ENCODE measurements at places on chromosomes 2 and 18. TPM values are rescaled to one million over a fixed set of nuclear protein-coding genes. Genes with fewer than 3 reads are reported as not detected.

DNA sequence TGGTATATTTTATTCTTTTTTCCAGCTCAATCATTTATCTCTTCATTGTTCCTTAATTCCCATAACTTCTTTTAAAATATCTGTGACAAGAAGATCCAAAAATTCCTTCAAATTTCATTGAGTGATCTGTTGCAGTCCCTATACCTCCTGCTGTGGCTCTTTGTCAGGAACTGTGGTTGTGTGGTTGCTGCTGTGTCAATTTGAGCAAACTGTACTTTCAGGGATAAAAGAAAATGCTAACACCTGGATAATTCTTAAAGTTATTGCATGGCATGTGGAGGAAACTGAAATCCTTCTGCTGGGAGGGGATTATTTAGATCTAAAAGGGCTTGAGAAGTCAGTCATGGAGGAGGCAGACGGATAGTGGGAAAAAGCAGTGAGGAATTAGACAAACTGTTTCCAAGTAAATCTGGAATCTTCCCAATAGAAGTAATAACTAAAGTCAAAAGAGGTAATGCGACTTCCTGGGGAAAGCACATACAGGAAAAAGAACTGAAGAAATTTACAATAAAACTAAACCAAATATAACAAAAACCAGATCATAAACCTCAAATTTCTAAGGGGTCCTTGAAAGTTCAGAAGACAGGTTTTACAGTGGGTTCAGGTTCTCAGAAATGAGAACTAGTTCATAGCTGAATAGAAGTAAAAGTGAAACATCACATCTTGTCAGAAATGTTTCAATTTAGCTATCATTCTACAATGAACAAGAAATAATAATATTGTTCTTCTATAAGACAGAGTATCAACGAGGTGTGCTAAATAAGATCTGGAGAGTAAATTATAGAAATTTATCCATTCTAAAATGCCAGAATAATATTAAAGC is 33.5 kb upstream of the CD226 start:
- H3K27me3 ChIP-seq = no peaks in the 10 kb centered on the region
- H3K4me3 ChIP-seq = no peak overlapping the region
- DNase-seq = no peak
- no peaks in the 10 kb centered on the region for H3K36me3 ChIP-seq

GRCh38 chr18:10440884-10441283 is 13.6 kb upstream of the APCDD1 start:
- H3K4me1 ChIP-seq = no peaks in the 10 kb centered on the region
- H3K27ac ChIP-seq = no peak overlapping the region
- H3K4me3 ChIP-seq = no peak overlapping the region

- no peak overlapping the region for H3K27ac ChIP-seq
- H3K4me1 ChIP-seq = no peaks in the 10 kb centered on the region
- no peaks in the 10 kb centered on the region for H3K27me3 ChIP-seq
- no peaks in the 10 kb centered on the region for H3K36me3 ChIP-seq
Measured at GRCh38 chr2:643334-643733, 33.9 kb downstream of the TMEM18 start.

GRCh38 chr2:59752512-59752911 is 800.9 kb downstream of the BCL11A start:
- no peak overlapping the region for H3K27ac ChIP-seq
- no peaks in the 10 kb centered on the region for H3K36me3 ChIP-seq
- no peak overlapping the region for H3K4me3 ChIP-seq

DNA sequence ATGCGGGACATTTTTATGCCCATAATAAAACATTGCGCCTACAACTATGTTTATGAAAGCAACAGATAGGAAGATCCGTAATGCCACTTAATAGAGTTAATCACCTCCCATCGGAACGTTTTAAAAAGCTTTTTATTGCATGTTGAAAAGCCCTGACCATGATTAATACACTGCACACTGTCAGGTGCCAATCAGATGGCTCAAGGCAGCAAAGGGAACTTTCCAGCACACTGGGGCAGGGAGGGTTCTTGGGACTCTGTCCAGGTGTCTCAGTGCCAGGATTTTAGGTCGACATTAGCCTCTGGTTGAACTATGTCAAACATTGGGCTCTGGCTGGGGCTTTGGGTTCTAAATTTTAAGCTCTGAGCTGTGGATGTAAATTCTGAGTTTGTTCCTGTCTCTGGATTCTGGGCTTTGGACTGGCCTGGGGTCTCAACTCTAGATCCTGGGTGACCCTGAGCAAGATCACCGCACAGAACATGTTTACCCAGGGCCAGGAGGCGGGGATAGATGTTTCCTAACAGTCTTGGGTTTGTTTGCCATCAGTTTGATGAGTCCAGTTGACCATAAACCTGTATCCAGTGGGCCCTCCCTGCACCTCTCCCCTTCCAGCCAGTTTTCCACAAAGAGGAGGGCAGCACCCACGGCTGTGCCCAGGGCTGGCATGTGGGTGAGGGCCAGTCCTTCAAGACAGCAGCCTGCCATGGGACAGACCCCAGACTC is 262.7 kb downstream of the ATAD2B start:
- H3K27ac ChIP-seq = no peak overlapping the region
- H3K4me3 ChIP-seq = no peak overlapping the region
- DNase-seq = no peak
- H3K36me3 ChIP-seq = no peaks in the 10 kb centered on the region
- H3K4me1 ChIP-seq = no peaks in the 10 kb centered on the region

- H3K4me3 ChIP-seq = peak overlapping the region; percentile 63
- no peak for DNase-seq
- no peaks in the 10 kb centered on the region for H3K27me3 ChIP-seq
- H3K4me1 ChIP-seq = peaks cover 2% of the 10 kb centered on the region
- no peaks in the 10 kb centered on the region for H3K36me3 ChIP-seq
- H3K27ac ChIP-seq = peak overlapping the region; percentile 60
Measured at GRCh38 chr2:113324684-113325160, 46.0 kb upstream of the PAX8 start.

DNA sequence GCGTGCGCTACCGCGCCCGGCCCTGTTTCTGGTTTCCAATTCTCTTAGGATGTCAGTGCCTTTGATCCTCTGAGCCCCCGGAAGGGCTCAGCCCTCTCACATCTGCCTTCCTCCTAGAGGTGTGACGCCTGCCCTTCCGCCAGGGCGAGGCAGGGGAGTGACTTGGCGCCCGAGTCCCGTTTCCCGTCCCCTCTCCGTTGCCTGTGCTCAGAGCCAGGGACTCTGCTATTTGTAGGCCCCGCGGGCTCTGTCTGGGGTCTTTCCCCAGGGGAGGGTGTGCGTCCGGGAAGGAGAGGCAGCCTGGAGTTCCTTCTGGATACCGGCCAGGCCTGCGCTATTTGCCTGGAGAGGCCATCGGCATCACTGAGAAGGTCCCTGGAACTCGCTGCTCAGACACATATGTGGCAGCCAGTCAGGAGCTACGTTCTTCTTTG is 103.7 kb upstream of the TAF1B start:
- peaks cover 3% of the 10 kb centered on the region for H3K4me1 ChIP-seq
- no peaks in the 10 kb centered on the region for H3K36me3 ChIP-seq
- no peak overlapping the region for H3K4me3 ChIP-seq
- H3K27me3 ChIP-seq = no peaks in the 10 kb centered on the region
- DNase-seq = no peak

GRCh38 chr2:128170776-128171175 is 79.8 kb downstream of the UGGT1 start:
- H3K27me3 ChIP-seq = no peaks in the 10 kb centered on the region
- H3K4me1 ChIP-seq = no peaks in the 10 kb centered on the region
- no peak for DNase-seq
- H3K36me3 ChIP-seq = peaks cover 26% of the 10 kb centered on the region
- no peak overlapping the region for H3K4me3 ChIP-seq

- DNase-seq = no peak
- no peaks in the 10 kb centered on the region for H3K36me3 ChIP-seq
- no peak overlapping the region for H3K4me3 ChIP-seq
- H3K27ac ChIP-seq = no peak overlapping the region
- H3K27me3 ChIP-seq = no peaks in the 10 kb centered on the region
Measured at GRCh38 chr18:24126155-24126961, 12.5 kb upstream of the CABYR start.

The POTEI gene
- total RNA-seq = 0.92 TPM

The POTEE gene
- 1.1 TPM for total RNA-seq

The ALPI gene
- not detected for total RNA-seq

All from Panc1 (cell line).